ENCODE measurements at places on chromosomes 1 and 21.

GRCh38 chr1:247332215-247332622, 552 bp upstream of the ZNF496 start:
- peak; percentile 71 for DNase-seq

GRCh38 chr1:24070821-24071393, 41.0 kb downstream of the MYOM3 start:
- DNase-seq, result peak; percentile 91

GRCh38 chr1:15128520-15129313, 24.8 kb upstream of the TMEM51 start:
- DNase-seq, result peak; percentile 82

DNA sequence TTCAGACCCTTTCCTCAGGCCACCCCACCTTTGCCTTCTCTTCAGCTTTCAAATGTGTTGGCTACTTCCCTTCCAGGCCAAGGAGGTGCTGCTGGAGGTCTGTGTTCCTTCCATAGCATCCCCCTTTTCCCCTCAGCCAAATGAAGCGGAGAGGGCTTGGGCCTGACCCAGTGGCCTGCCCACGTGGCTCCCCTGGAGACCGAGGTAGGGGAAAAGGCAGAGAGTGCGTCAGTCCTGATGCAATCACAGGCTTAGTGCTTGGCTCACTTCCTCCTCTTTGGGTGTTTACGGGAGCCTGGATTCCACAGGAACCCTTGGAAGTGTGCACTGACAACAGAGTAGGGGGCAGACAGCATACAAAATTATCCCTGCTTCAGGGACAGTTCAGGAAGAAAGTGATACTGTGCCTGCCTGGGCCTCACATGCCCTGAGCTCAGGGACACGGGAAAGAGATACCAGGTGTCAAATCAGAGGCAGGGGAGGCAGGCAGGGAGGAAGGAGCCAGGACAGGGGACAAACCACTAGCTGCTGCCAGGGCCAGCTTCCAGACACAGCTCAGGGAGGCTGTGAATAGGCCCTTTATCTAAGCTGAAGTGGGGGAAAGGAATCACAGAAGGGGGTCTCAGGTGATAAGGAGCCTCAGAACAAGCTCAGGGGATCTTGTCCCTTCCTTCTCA, 16.6 kb upstream of the PTP4A2 start:
- no peak for DNase-seq

- DNase-seq, result no peak
Observed at GRCh38 chr1:162276493-162276892, 100.2 kb downstream of the SPATA46 start.

DNA sequence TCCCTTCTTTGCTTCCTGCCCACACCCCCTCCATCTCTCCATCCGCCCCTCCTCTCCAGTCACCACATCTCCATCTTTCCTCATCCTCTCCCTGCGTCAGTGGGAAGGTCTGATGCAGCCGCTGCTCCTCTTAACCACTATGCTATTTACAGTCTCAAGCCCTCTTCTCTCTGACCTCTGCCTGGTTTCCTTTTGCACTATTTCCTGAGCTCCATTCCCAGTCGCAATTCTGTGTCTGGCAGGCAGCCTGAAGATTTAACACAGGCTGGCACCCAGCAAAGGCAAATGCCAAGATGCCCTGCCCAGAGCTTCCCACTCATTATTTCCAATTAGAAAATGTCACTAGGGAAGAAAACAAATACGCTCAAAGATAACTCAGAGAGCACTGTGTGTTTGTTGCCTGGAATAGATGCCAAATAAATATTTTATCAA, 89.6 kb upstream of the LPGAT1 start:
- DNase-seq, result no peak

DNA sequence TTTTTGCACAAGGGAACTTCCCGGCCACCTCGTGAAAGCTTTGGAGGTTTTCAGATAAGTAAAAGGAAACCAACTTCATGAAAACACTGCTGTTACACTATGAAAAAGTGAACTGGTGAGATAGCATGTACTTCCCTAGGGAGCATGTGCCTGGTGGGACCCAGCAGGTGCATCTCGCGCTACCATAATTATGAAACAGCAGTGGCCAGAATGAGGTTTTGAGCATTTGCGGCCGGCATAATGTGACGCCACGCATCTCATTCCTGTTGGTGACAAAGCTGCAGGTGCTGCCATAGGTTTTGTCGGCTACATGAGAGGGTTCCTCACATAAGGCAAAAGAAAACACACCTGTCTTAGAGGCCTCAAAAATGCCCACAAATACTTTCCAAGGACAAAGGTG, 1.7 kb downstream of the KRTAP10-3 start:
- DNase-seq, result no peak

GRCh38 chr1:115426956-115427355, 88.9 kb upstream of the NGF start:
- DNase-seq, result peak; percentile 23

- DNase-seq, result peak; percentile 70
Observed at GRCh38 chr1:64505944-64506655, 36.2 kb downstream of the CACHD1 start.

DNA sequence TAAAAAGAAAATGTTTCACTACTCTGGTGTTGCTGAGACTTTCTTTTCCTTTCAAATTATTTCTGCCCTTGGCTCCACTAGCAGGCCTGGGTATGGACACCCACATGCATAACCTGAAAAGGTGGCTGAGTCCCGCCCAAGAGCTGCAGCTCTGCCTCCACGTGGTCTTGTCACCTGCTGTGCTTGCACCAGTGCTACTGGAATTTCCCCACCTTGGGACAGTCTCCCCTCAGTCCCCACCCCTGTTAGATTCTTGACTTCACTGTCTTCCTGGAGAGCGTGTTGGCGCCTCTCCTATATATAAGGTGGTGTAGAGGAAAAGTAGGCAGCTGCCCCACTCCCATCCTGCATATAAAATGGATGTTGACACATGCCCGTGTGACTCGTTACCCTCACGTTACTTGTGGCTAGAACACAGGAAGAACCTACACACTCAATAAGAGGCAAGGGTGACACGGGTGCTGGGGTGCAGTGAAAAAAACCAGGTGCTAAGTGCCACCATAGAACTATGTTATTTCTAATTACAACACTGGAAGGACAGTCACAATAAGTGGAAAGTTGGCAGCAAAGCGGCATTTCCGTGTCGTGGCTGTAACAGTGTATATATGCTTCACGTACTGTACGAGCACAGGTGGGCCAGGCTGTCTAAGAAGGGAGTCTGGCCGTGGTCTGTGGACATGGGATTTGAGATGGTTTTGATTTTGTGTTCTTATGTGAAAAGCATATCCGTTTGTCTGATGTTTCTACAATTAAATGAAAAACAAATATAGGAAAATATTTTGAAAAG, 61.0 kb downstream of the POFUT2 start:
- DNase-seq, result no peak

- DNase-seq, result peak; percentile 27
Observed at GRCh38 chr1:171188388-171189266, 3.5 kb downstream of the FMO2 start.

GRCh38 chr1:199082778-199083389, 444.0 kb downstream of the PTPRC start:
- no peak for DNase-seq

DNA sequence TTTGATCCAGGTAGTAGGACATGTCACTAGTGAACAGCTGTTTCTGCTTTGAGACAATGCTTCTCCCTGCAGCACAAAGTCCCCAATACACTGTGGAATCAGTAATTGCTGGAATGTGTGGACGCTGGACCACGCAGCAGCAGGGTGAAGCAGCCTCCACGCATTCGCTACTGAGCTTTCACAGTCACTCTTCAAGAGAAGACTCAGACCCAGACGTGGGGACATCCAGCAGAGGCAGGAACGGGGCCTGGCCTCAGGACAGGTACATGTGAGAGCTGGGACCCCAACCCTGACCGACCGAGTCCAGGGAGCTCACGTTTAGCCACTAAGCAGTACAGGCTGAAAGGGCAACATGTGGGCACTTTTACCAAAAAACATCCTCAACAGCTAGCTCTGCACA, 34.1 kb upstream of the PRDM15 start:
- no peak for DNase-seq

DNA sequence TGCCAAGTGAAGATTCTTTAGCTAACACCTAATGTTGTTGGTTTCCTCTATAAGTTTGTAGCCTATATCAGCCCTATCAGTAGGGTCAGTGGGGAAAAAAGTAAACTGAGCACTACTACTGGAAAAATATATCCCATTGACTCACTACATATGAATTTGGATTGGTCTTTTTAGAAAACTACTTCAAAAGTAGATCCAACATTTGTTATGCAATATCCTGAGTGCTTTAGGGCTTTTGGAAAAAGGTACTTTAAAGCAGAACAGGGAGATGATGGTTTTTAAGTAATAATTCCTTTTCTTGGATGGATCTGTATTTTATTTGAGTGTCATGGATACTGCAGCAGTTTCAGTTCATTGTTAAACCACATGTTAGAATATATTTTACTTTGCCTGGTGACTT, 7.1 kb downstream of the C1orf21 start:
- DNase-seq, result no peak

- peak; percentile 83 for DNase-seq
Observed at GRCh38 chr1:36306210-36306901, at the start of gene SH3D21. TSS of gene SH3D21 (plus strand) at chr1:36306368. CDS start at chr1:36306421, 53 bp downstream.

- DNase-seq, result no peak
Observed at GRCh38 chr21:36098182-36098532, 28.3 kb downstream of the CBR1 start.

- no peak for DNase-seq
Observed at GRCh38 chr1:190154744-190155143, 322.9 kb downstream of the BRINP3 start.

DNA sequence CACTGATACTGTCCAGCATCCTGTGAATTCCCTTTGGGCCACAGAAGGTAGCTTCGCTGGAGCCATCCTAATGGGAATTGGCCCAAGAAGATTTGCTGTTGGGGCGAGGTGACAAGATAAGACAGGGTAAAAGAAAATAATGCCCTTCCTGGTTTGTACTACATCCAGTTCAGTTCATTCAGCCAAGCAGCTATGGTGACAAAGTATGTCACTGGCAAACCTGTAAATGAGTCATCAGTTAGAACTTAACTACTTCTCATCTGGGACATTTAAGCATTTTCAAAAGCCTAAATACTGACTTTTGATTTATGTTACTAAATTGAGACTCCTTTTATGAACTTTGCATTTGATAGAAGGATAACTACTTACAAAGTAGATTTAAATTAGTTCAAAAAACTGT, 54.2 kb downstream of the WDR64 start:
- no peak for DNase-seq

- DNase-seq, result no peak
Observed at GRCh38 chr1:230684998-230685397, 28.9 kb downstream of the AGT start.
